GM23338 (cell line): ENCODE measurements at places on chromosomes 7 and 10.

- DNase-seq = peak; percentile 91
Measured at GRCh38 chr10:110641256-110641655, 2.9 kb upstream of the RBM20 start.

DNA sequence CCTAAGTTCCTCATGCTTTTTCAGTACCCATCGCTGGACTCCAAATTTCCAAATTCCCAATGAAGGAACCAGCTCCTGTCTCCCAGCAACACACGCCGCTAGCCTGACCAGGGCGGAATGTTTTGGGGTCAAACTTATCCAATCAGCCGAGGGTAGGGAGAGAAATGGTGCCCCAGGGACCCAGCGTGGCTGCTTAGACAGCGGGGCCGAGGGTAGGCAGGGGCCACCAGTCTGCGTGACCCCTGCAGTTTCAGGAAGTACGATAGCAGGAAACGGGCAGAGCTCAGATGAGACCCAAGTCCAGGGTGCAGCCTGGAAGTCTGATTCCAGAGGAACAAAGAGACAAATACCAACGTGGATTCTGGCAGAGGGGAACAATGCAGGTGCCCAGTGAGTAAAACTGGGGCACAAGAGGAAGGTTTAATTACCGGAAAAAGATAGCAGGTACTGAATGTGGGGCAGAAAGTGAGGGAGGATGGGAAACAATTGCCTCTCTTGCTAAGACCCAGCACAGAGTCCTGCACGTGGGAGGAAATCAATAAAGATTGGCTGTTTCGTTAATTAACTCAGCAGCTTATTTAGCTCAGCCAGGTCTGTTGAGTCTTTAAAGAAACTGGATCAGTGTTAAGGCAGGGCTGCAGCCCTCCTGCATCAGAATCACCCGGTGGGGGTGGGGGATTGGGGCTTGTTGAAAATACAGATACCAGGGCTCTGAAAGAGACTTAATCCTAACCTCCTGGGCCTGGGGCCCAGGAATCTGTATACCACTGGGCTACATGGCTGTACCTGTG is 50.4 kb upstream of the NFE2L3 start:
- DNase-seq = peak; percentile 63

DNA sequence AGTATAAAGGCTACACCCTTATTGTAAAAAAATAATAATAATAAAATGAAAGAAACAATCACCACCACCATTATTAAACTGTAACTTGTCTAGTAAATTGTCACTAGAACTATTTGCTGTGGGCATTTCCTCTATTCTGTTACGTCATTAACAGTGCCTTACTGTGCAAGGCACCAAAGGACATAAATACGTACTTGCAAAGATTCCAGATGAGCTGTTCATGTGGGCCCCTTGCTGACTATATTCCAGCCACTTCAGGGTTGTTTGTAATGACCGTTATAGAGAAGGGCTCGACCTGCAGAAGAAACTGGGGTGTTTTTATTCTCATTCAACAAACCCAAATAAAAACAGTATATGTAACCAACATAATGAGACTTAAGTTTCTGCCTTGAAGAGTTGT is 60.4 kb downstream of the KLRG2 start:
- no peak for DNase-seq

- no peak for DNase-seq
Measured at GRCh38 chr10:14583252-14583651, 191.4 kb downstream of the FAM107B start.

GRCh38 chr10:127228195-127228787 is 31.9 kb upstream of the INSYN2A start:
- no peak for DNase-seq

DNA sequence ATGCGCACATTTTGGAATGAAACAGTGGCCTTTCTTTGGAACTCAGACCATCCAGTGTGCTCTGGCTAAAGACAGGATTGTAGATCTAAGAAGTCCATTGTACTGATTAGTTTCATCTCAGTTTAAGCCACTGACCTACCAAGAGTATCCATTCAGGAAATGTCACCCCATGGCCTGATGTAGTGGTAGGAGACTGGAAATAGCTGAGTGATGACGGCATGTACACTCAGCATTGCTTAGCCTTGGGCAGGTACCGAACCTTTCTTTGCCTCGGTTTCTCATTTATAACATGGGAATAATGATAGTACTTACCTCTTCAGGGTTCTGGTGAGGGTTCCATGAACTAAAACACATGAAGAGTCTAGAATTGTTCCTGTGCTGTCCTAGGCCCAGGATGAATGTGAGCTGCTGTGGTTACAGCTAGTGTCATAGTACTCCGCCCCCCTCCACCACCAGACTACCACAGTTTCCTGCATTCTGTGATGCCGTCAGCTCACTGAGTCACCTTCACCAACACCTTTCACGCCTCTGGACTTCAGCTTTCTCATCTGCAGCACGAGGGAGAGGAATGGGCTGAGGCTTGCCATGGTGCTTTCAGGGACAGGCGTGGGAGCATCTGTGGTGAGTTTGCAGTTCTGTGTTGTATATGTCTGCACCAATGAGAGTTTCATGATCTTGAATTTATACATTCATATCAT is 484.0 kb upstream of the GALNT17 start:
- no peak for DNase-seq

- no peak for DNase-seq
Measured at GRCh38 chr10:17989908-17990767, 38.4 kb downstream of the SLC39A12 start.

DNA sequence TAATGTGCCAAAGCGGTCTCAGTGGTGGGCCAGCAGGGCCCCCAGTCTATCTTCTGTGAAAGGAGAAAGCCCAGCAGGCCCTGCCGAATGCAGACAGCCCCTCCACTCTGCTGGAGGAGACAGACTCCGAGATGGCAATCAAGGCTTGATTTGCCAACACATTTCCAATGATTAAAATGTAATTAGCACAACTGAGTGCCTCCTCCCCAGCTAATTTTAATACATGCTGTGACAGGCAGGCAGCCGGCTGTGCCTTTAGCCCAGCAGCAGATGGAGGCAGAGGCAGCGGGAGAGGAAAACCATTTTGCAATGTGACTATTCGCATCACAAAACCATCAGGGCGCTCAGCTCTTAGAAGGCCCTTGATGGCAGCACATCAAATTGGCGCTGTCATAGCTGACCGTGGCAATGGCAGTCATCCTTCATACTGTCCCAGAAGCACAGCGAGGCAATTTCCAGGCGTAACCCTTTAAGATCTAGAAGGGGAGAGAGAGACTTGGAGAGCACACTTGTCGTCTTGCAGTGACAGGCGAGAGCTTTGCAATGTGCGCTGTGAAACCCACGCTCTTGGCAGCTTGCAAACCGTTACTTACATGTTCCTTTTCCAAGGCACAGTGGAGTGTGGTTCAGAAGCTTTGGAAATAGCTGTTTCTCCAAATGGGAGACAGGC is 714.8 kb upstream of the GALNT17 start:
- DNase-seq = peak; percentile 64

GRCh38 chr10:93408783-93409182 is 73.4 kb downstream of the MYOF start:
- no peak for DNase-seq

DNA sequence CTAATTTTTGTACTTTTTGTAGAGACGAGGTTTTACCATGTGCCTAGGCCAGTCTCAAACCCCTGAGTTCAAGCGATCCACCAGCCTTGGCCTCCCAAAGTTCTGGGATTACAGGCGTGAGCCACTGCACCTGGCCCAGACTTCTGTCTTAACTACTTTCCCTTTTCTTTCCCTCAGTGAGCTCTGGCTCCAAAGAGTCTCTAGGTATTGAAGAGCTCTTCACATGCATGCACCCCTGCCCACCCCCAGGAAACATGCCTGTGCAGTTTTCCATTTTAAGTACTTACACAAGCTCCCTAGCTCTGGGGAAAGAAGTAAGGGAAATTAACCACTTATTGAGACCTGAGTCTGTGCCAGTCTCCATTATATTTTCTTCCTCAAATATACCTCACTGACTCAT is 2.0 kb downstream of the MYOZ1 start:
- no peak for DNase-seq

- no peak for DNase-seq
Measured at GRCh38 chr7:155202106-155202871, 95.4 kb upstream of the INSIG1 start.

- no peak for DNase-seq
Measured at GRCh38 chr10:114393482-114393881, 10.8 kb downstream of the AFAP1L2 start.

DNA sequence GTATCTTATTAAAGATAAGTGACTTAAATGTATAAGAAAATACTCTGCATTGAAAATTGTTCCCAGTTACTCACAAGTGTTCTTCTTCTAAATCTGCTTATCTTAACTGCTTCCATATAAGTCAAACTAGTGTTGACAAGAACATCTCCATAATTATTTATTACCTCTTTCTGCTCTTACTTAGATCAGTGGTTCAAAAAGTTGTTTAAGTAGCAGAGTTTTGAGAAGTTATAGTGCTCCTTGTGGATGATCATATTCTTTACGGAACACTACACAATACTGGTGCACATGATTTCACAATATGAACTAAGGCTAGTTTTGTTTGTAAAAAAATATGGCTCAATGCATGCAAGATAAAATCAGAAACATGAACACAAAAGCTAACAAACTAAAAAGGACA is 168.4 kb downstream of the SEMA3D start:
- DNase-seq = no peak

DNA sequence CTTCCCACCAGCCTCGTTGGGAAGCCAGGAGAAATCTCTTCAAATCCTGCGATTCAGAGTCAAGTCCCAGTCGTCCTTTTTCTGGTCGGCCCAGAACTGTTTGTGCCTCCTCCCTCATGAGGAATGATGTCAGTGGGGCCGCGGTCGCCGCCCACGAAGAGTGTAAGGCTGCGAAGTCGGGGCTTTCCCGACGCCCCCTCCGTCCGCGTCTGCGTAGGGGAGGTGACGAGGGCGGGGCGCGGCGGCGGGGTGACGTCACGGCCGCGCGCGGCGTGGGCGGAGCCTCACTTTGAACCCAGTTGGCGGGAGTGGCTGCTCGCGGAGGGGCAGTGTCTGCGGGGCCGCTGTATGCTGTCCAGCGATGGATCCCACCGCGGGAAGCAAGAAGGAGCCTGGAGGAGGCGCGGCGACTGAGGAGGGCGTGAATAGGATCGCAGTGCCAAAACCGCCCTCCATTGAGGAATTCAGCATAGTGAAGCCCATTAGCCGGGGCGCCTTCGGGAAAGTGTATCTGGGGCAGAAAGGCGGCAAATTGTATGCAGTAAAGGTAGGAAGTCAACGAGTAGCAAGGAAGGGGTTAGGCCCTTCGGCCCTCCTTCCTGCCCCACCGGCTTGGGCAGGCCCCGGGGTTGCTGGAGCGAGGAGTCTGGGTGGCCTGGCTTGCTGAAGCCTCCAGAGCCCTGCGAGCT is at the start of gene MASTL:
Gene MASTL (plus strand): TSS at position 287 of the 689 bp plus-strand sequence. CDS start 75 bp downstream, at position 362.
- peak; percentile 85 for DNase-seq

DNA sequence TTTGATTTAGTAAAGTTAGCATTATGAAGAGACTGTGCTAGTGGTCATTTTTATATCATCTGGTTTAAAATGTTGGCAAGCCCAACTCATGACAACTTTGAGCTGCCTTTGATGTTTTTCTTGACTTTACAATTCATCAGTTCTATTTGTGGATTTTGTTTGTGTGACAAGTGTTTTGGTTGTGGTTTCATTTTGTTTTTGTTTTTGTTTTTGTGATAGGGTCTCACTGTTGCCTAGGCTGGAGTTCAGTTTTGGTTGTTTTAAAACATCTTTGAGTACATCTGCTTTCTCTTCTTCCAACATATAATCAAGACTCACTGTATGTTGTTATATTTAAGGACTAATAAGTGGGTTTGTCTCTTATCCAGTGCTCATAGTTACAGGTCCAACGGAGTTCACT is 17.6 kb upstream of the SFR1 start:
- no peak for DNase-seq

DNA sequence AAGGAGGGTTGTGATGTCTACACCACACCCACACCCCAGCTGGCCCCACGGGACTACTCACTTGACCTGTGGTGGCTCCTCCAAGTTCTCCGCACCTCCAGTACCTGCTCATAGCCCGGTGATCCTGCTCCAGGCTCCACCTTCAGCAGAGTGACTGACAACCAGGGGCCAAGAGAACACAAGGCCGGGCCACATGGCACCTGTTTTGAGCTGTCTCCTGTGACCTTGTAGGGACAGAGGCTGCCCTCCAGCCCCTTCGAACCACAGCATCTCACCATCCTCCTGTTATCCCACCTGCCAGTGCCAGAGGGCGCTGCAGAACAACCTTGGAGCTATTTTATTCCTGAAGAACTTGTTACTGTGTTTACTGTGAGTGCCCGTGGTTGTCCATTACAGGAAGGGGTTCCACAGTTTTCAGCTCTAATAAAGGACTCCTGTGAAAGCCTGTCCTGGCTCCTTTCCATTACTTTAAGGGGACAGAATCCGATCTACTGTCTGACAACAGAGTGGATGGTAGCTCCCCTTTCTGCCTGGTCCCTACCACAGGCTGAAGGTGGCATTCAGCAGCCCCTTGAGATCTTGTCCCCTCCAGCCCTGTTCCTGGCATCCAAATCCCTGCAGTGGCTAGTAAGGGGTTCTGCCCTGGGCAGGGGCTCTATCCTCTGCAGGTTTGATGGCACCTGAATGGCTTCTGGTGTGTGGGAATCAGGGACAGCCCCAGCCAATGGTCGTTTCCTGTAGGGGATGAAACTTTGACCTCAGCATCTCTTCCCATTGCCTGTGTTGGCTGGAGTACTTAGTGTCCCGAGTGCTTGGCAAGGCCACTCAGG is 50.8 kb downstream of the C10orf120 start:
- peak; percentile 82 for DNase-seq

DNA sequence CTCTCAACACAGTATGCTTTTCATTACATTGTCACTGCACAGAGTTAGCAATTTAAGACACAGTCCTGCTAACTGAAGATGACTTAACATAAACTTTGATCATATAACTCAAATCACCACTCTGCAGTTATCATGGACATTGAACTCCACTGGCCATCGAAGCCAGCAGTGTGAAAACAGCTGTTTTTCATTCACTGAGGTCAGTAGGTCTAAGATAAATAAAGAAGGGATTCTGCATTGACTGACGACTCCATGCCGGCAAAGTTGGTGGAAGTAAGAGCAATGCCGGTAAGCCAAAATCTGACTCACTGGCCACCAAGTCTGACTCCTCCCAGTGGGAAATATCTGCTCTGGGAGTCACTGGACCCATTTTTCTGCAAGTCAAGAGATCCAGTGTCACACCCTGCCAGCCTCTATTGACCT is 449.9 kb upstream of the ANKRD30A start:
- DNase-seq = no peak

DNA sequence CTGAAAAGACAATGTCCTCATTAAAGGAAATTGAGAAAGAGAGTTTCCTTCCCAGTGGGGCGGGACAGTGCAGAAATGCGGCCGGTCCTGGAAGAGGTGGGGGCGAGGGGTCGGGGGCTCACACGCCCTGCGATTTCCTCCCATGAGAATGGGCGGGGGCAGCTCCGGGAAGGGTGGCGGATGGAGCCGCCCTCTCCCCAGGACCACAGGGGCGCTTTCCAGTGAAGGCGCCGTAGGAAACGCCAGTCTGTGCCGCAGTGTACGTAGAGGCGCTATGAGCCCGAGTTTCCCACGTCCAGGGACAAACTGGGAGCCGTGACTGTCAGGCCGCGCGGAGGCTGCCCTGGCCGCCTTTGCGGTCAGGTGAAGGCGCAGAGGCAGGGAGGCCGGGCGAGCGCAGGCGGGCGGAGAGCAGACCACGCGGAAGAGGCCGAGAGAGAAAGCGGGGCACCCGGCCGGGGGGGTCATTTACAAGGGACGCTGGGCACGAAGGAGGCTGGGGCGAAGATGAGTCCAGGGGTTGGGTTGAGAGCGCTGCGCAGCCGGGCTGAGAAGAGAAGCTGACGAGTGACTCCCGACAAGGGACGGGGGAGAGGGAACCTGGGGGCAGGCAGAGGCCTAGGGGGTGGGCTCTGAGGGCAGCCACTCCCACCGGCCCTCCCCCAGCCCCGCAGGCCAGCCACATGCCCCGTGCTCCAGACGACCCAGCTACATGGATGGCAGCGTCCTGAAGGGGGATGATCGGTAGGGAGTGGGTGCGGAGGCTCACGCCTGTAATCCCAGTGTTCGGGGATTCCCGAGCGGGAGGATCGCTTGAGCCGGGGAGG is 45.0 kb downstream of the ALOX5 start:
- peak; percentile 79 for DNase-seq
